ENCODE measurements at places on chromosomes 11 and 22. TPM values are rescaled to one million over a fixed set of nuclear protein-coding genes. Genes with fewer than 3 reads are reported as not detected.

OR8D1 gene
- total RNA-seq: not detected

ABTB2 gene
- 24.7 TPM for total RNA-seq

LGALS1 gene
- 843 TPM for total RNA-seq

RTN4RL2 gene
- total RNA-seq: 1.3 TPM

CEND1 gene
- not detected for total RNA-seq

ART1 gene
- 0.58 TPM for total RNA-seq

OR2AT4 gene
- not detected for total RNA-seq

CCDC81 gene
- 0.71 TPM for total RNA-seq

TH gene
- total RNA-seq: not detected

USP2 gene
- 135 TPM for total RNA-seq

SLC22A8 gene
- not detected for total RNA-seq

ACR gene
- 0.30 TPM for total RNA-seq

RPS6KA4 gene
- 16.8 TPM for total RNA-seq

NUP98 gene
- 37.3 TPM for total RNA-seq

ART5 gene
- total RNA-seq: 1.4 TPM

TMEM151A gene
- total RNA-seq: not detected

NCR3LG1 gene
- total RNA-seq: 0.80 TPM

KRTAP5-11 gene
- not detected for total RNA-seq

NEFH gene
- total RNA-seq: 0.16 TPM

E2F8 gene
- total RNA-seq: 3.6 TPM

UPK3A gene
- not detected for total RNA-seq

MRGPRE gene
- 0.36 TPM for total RNA-seq

ALG9 gene
- 14.4 TPM for total RNA-seq
